ENCODE measurements at places on chromosomes 5 and 9. TPM values are rescaled to one million over a fixed set of nuclear protein-coding genes. Genes with fewer than 3 reads are reported as not detected.

The GPR151 gene
- total RNA-seq, result not detected

The OMD gene
- not detected for total RNA-seq

GRCh38 chr9:129555512-129556215, 65.2 kb downstream of the C9orf50 start:
- no peak for DNase-seq

- DNase-seq, result no peak
Measured at GRCh38 chr5:951940-952596, 56.5 kb upstream of the NKD2 start.

- no peak for DNase-seq
Measured at GRCh38 chr5:176994460-176995121, 12.0 kb downstream of the UIMC1 start.

- no peak for DNase-seq
Measured at GRCh38 chr9:75085640-75086039, 2.3 kb downstream of the NMRK1 start.

DNA sequence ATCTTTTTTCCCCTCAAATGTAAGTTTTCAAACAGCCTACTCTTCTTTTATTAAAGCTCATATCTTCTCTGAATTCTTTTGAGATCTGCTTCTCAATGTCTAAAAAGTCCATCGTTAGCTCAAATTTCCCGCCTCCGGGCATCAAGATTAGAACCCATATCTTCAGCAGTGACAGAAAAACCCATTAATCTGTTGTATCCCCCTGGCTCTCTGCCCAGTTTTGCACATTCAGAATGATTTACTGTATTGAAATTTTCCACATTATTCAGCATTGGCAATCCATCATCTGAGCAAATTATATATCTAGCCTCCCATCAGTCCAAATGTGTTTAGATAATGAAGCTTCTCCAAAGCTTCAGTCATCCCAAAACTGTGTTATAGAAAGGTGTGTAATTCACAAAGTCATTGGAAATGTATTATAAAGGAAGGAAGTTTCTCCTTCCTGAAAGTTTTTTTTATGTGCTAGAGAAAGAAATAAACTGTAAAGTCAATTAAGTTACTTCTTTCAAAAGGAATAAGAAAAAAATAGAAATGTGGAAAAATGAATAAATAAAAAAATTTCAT, 849.9 kb downstream of the MAT2B start:
- no peak for DNase-seq

DNA sequence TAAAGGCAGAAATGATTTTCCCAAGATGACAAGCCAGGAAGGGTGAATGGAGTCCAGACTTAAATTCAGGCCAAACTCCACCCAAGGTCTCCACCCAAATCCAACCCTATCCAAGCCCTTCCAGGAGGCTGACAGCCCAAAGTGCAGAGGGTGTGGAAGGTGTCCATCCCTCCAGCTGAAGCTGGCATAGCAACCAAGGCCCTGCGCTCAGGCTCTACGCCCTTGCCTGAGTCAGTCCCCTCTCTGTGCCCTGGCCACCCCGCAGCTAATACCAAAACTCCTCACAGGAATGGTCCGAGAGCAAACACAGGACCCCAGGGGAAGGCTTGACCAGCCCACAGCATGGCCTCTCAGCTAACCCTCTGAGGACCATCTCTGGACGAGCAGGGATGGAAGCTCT, 2.1 kb downstream of the SEPTIN8 start:
- DNase-seq, result no peak

The INSL4 gene
- not detected for total RNA-seq

- DNase-seq, result no peak
Measured at GRCh38 chr9:107483666-107484065, 5.9 kb downstream of the KLF4 start.

The HSPB3 gene
- total RNA-seq, result not detected

DNA sequence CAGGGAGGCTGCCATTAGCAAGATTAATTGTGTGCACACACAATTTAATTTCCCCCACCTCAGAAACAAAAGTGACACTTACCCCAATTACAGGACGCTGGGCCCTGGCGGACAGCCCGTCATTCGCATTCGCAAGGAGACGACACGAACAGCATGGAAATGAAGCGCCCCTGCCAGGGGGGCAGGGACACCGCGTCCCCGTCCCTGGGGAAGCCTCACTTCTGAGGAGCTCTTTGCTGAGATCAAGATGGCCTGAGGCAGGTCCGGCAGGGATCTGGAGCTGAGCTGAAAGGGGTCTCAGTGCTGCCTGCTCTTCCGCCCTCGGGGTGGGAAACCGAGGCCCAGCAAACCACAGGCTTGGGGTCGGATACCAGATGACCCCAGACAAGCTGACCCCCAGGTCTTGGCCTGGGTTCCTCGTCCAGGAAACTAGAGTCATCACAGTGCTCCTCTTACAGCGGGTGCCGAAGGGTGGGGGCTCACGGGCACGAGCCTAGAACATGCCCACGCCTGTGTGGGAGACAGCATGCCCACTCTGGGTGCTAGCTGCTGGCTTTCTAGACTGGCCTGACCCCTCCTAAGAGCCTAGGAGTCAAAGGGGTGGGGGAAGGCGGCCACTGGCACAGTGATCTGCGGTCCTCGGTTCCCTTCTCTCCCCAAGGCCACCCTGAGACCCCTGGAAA, 103.2 kb downstream of the VAV2 start:
- no peak for DNase-seq

DNA sequence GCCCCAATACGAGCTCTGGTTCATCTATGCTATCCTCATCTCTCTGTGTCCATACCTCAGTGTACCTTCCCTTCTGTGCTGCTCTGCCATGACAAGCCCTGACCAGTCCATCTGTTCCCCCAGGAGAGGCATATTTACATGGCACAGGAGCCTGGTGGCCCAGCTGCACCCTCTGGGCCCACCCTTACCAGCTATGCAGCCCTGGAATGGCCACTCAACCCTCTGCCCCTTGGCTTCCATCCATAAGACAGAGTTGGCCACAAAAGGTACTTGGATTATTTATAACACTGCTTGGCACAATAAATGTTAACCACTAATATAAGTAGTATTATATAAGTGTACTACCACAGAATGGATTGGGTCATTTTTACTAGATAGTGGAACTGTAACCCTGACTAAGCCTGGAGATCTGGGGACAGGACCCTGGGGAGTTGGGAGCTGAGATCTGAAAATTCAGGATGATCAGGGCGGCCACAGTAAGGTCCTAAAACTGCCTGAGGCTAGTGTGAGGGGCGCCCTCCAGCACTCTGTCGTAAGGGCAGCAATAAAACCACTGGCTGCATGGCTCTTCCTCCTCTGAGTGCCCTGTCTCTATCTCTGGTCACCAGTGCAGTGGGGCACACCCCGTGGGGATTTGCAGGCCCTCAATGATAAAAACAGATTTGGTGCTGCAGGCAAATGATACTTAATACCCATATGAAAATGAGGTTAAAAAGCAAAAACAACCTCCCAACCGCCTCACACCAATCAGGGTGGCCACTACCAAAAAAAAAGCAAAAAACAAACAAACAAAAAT, 65.8 kb downstream of the SEMA4D start:
- no peak for DNase-seq

- DNase-seq, result no peak
Measured at GRCh38 chr9:23754551-23754950, 71.5 kb downstream of the ELAVL2 start.

- no peak for DNase-seq
Measured at GRCh38 chr5:118967059-118967508, 21.3 kb downstream of the DTWD2 start.

The PDGFRB gene
- 23.7 TPM for total RNA-seq

DNA sequence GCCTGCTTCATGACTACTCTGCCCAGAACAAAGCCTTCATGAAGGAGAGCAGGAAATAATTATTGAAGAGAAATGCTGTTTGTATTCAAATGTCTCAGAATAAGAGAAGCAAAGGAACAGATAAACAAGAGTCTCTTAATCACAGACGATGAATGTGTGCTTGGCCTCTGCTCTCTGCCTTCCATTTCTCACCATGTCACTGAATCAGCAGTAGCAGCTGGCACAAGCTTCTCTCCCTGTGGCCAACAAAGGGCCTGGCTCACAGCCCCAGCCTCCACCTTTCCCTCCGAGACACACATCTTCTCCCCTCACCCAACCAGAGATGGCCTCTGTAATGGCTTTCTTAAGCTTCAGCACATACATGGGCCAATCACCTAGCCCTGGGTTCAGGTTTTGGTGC, 128.1 kb upstream of the SLIT3 start:
- no peak for DNase-seq

GRCh38 chr5:98663521-98663920, 109.9 kb upstream of the RGMB start:
- no peak for DNase-seq

- no peak for DNase-seq
Measured at GRCh38 chr5:58717303-58718007, 134.6 kb downstream of the RAB3C start.

DNA sequence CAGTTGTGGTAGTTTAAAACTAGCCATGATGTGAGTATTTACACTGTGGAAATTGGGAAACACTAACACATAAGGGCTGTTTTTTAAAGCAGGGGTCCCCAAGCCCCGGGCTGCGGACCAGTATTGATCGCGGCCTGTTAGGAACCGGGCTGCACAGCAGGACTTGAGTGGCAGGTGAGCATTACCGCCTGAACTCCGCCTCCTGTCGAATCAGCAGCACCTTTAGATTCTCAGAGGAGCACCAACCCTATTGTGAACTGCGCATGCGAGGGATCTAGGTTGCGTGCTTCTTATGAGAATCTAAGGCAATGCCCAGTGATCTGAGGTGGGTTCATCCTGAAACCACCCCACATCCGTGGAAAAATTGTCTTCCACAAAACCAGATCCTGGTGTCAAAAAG, 127.8 kb downstream of the PCSK5 start:
- no peak for DNase-seq

The LRRC70 gene
- 35.0 TPM for total RNA-seq

GRCh38 chr9:116935149-116935897, 248.2 kb downstream of the TRIM32 start:
- DNase-seq, result no peak

DNA sequence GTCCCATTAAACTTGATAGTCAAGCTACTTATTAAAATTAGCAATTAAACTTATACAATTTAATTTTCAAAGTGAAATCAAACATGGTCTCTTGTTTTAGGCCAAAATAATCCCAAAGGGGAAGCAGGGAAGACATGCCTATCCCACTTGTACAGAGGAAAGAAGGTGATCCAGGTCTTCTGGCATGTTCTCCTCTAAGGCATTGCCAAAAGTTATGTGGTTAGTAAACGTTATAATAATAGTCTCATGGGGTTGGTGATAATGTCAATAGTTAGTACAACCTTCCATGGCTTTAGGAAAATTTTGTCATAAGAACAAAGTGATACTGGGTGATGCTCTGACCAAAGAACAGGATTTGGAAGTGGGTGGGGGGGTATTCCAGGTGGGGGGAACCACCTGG, 52.8 kb downstream of the ROR2 start:
- no peak for DNase-seq

The PCAT7 gene
- 1.3 TPM for total RNA-seq

GRCh38 chr5:52774005-52774410, 13.7 kb upstream of the ITGA1 start:
- no peak for DNase-seq

DNA sequence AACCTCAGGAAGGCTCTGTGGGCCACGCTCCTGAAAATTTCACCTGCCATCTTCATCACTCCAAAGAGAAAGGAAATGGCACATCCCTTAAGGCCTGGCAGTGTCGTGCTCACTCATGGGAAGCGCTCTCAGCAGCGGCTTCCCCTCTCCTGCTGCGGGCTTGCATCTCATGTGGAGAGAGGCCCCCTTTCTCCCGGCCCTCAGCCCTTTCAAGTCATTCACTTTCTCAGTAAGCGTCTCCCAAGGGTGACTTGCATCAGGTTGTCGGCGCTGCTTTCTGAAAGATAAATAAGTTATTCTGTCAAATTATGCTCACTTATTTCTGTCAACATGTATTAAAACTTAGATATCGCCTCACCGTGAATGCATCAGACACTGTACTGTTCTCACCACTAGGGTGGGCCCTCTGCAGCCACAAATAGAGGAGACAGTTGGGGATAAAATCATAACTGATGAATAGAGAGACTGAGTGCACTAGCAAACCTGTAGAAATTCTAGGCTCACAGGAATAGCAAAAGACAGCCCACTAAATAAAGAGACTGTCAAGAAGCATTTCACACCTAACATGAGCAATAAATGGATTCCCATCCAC, 174.6 kb downstream of the RFK start:
- no peak for DNase-seq

- DNase-seq, result no peak
Measured at GRCh38 chr5:51832934-51833470, 449.8 kb downstream of the ISL1 start.

DNA sequence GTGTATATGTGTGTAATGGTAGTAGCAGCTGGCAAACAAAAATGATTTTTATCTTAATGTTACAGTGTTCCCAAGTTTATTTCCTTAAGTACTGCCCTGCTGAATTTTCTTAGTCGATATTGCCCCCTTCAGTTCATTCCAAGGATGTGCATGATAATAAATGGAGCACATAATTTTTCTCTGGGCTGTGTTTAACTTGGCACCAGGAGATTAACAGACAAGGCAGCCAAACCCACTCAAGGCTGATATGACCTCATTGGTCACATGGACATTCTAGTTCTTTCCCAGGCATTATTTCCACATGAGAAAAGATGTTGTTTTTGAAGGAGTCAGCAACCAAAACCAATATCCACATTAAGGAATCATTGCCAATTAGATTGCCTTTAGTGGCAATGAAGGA, 61.8 kb downstream of the COX7C start:
- no peak for DNase-seq

GRCh38 chr5:43192558-43193180, 644 bp downstream of the NIM1K start:
- DNase-seq, result peak; percentile 7

DNA sequence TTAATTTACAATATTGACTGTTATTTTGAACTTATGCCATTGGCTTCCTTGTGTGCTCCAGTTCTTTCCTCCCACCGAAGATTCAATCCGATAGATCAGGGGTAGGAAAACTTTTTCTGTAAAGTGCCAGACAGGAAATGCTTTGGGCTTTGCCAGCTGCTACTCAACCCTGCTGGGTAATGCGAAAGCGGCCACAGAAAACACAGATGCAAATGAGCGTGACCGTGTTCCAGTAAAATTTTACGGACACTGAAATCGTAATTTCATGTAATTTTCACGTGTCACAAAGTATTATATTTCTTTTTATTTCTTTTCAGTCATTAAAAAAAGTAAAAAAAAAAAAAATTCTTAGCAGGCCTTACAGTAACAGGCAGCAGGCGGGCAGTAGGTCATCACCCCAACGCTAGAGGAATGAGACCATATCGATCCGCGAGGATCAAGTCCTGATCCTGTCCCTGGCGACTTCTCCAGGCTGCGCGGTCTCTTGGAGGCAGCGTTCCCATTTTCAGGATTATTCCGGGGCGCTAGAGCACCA, 599 bp downstream of the NMRK1 start:
- no peak for DNase-seq

Measured in endothelial cell (in vitro differentiated cells).